ENCODE measurements at places on chromosomes 2 and 18.

- DNase-seq: peak; percentile 24
These were observed 11.3 kb downstream of the STK17B start for GRCh38 chr2:196160101-196160500.

GRCh38 chr2:221350616-221351015 lies 221.5 kb downstream of the EPHA4 start:
- no peak for DNase-seq

GRCh38 chr2:169676357-169676756 lies 17.8 kb downstream of the CFAP210 start:
- DNase-seq: peak; percentile 27

DNA sequence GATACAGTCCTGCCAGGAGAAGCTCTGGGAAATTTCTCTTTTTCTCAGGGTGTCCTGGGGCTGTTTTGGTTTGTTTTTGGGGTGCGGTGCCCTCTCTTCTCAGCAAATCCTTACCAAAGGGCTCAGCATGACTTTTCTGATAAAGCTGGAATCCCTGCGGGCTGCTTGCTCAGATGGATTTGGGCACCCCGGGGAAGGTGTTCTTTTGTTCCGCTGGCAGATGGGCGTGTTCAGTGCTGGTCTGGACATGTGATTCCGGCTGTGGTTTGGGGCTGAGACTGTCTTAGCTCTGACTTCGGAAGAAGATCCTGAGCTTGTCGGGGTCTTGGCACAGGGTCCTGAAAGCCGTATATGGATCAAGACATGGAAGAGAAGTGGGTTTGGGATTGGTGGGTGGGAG lies 134.2 kb upstream of the SPRED2 start:
- DNase-seq: peak; percentile 71

All from neural progenitor cell (in vitro differentiated cells).